Breast epithelium (tissue), 4 donors: ENCODE measurements at places on chromosomes 7 and 10. TPM values are rescaled to one million over a fixed set of nuclear protein-coding genes. Genes with fewer than 3 reads are reported as not detected.

DNA sequence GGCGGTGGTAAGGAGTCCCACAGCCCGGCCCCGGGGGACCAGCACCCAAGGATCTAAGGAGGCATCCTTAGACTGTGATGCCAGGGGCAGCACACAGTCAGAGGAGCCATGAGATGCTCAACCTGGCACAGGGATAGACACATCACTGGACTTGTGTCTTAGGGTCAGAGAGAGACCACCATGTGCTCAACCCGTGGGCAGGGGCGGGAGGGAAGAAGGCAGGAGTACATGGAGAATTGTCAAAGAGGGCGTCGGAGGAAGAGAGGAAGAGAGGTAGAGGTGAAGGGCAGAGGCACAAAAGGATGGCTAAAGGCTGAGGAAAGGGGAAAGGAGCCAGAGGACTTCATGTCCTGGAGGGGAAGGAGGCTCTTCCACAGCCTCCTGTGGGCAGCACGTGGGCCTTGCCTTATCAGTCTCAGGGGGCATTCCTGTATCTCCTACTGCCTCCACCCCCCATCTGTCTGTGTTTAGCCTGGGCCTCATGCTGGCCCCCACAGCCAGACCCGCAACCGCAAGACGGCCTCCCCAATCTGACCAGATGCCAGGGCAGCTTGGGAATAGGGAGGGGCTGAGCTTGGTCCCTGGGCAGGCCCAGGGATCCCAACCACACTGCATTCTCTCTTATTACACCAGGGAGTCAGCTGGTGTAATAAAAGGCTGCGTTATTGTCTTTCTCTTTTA is 2.2 kb downstream of the ADCY1 start:
- DNase-seq: no peak

CTNNA3 gene
- total RNA-seq: 1.1 TPM

OPN1SW gene
- total RNA-seq: not detected

- no peak for DNase-seq
Measured at GRCh38 chr7:123754271-123754871, 5.6 kb upstream of the WASL start.

SP4 gene
- total RNA-seq: 23.0 TPM

GRCh38 chr7:105826143-105826542 is 50.3 kb downstream of the ATXN7L1 start:
- DNase-seq: no peak

GRCh38 chr7:39633563-39634477 is 10.4 kb downstream of the RALA start:
- DNase-seq: no peak

DNA sequence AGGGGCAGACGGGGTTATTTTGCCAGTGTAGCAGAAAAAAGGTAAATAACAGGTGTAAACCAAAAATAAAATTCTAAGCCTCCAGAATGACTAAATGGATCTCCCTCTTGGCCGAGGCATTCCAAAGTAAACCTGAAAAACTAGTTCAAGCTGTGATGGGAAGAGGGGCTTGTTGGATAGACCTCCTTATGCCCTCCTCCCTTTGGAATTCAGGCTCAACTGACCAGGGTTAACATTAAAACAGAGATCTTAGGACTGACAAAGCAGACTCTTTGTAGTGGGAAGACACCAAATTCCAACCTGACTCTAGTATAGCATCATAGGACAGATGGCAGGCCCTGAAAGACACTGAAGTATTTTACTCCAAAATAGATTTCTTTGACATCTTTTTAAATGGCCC is 113.8 kb upstream of the ITGB1 start:
- no peak for DNase-seq

DNA sequence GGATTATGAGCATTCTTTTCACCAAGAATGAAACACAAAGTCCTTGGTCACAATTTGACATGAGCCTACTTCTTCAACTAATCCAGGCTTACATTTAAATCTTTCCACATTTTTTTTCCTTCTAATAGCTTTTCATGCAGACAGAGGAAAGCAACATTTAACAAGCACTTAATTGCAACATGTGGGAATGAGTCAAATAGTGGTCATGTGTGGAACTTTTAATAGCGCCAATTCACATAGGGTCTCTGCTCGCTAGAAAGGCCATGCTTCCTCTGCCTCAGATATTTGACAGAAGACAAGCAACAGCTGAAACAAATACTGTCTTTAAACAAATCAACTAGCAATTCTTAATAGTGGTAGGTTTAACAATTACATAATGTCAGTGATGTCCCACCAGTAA is 285.9 kb upstream of the ETV1 start:
- no peak for DNase-seq

- no peak for DNase-seq
Measured at GRCh38 chr10:13331646-13332045, 16.4 kb downstream of the SEPHS1 start.

FFAR4 gene
- 0.33 TPM for total RNA-seq

- no peak for DNase-seq
Measured at GRCh38 chr7:134018306-134018705, 108.8 kb upstream of the LRGUK start.

GRCh38 chr10:26890956-26891355 is 30.2 kb upstream of the ABI1 start:
- DNase-seq: no peak

DNA sequence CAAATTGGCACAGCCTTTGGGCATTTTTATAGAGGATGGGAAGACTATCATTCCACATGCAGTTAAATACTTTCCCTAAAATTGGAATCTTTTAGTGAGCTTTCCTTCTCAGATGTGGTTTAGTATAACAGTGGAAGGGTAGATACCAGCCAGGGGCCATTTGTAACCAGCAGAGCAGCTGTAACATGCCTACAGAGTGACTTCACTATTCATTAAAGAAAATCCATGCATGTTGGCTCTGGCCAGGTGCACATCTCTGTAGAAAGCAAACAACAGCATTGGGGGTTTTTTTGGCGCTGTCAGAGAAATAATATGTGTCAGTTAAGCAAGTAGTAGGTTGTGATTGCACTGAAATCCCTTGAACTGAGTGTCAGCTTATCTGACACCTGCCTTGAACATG is 115.6 kb downstream of the LHFPL3 start:
- no peak for DNase-seq

DNA sequence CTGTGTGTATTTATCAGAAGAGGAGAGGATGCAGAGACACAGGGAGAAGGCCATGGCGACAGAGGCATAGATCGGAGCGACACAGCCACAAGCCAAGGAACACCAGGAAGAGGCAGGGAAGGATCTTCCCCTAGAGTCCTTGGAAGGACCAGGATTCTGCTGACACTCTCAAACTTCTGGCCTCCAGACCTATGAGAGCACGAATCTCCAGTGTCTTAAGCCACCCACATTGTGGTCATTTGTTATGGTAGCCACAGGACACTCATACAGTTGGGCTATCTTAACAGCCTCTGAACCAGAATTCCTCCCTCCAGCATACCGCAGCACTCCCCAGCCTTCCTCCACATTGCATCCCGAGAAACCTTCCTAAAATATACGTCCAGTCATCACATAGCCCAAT is 367.0 kb upstream of the MGMT start:
- no peak for DNase-seq

SH2B2 gene
- total RNA-seq: 1.6 TPM

DNA sequence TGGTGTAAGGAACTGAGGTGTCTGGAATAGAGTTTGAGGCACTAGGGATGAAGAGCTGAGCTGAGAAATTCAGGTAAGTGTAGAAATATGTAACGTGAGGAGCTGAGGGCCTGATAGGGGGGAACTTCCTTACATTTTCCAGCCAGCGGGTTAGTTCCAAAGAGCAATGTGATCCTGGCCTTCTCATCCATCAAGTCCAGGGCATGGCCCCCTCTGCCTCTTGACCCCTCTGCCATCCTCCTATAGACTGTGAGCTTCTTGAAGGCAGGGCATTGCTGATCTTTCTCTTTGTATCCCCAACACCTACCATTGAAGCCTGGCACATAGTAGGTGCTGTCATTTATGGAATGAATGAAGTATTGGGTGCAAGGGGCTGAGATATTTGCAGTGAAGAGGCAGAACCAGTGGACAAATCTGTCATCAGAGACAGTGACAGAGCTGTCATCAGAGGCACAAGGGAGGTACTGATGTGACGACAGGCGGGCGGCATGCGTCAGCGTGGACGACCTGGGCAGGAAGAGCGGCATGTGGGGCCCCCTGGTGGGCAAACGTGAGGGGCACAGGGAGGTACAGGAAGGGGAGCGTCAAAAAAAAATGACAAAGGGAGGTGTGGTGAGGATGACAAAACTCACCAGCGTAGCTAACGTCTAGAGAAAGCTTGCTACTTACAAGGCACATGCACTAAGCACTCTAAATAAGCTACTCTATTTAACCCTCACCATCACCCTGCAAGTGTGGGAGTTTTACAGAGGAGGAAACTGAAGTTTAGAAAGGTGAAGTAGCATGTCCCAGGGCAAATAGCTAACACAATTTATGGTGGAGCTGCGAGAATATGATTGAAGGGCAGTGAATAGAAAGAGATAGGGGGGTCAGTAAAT is 5.2 kb upstream of the CAMK2G start:
- DNase-seq: peak; percentile 86

- DNase-seq: no peak
Measured at GRCh38 chr10:25758041-25758457, 176.0 kb upstream of the MYO3A start.

- no peak for DNase-seq
Measured at GRCh38 chr7:2018569-2019460, 213.9 kb downstream of the MAD1L1 start.

DNA sequence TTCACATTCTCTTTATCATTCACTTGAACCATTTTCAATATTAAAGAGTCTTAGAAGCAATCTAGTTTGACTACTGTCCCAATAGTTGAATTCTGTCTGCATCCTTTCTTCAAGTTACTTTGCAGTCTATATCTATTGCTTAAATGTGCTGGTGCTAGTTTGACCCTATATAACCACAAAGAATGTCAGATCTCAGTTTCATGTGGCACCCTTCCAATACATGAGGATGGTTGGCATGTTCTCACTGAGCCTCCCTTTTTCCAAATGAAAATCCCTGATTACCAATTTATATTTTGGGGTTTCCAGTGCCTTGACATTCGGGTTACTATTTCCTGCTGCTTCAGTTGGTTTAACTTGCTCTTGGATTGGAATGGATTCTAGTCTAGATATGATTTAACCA is 292.7 kb downstream of the EXOC4 start:
- DNase-seq: no peak

DNA sequence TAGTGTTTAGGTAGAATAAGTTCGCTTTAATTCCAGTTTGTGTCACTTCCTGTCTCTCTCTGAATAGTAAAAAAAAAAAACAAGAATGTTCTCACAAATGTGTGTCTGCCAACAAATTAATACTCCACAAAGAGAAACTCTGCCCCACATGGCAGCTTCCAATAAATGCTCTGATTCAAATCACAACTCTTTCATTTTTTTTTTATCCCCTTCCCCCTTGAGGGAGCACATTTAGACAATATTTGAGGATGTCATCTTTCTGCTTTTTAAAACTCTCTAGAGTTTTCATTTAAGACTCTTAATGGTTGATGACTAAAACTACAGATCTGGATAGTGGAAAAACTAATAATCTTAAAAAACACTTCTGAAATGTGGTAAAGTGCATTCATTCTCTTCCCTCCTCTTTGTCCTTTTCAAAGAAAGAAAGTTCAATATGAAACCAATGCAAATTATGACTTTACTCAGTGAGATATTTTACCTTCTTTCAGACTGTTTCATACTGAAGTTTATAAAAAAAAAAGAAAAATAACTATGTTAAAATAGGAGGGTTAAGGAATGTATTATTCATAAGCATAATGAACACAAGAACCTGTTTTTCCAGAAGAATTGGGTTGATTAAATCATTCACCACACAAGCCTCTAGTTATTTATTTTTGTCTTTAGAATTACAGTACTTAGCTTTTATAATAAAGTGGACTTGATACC is 42.3 kb downstream of the ARID5B start:
- no peak for DNase-seq

DNA sequence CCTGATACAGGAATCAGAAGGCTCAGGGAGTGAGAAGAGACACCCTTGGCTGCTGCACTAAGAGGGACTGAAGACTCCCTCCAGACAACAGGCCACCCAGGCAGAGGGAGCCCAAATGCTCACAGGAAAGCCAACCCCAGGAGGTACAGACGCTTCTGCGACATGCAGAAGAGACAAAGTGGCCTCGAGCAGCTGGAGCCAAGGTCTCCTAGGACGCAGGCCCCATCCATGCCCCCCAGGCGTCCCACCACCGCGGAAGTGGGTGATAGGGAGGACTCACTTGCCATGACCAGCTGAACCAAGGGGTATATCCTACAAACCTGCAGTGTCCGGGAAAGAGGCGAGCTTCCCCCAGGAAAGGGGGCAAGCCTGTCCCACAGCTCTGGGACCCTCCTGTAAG is 56.9 kb downstream of the CTBP2 start:
- DNase-seq: no peak

STEAP1B gene
- 1.0 TPM for total RNA-seq

DNA sequence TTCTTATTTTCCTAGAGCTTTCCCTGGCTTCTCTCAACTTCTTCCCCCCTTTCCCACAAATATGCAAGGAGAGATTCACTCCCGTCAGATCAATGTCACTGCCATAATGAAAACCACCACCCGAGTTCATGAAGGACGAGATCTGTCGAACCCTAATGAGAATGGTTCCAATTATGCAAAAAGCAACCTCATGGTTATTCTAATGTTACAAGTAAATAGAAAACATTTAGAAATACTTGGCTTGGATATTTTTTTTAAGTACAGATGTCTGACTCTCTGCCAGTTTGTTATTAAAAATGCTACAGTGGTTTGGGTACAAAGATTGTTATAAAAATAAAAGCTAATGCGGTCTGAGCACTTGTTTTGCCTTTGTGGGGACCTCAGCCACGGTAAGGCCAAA is 25.9 kb upstream of the EMX2 start:
- no peak for DNase-seq

GRCh38 chr10:24467136-24467535 is 256.6 kb downstream of the ARHGAP21 start:
- no peak for DNase-seq

GRCh38 chr7:43112459-43112940 is at the start of gene HECW1:
HECW1 (plus strand) TSS chr7:43112647; CDS start chr7:43243906, 131,259 bp downstream.
- no peak for DNase-seq

DNA sequence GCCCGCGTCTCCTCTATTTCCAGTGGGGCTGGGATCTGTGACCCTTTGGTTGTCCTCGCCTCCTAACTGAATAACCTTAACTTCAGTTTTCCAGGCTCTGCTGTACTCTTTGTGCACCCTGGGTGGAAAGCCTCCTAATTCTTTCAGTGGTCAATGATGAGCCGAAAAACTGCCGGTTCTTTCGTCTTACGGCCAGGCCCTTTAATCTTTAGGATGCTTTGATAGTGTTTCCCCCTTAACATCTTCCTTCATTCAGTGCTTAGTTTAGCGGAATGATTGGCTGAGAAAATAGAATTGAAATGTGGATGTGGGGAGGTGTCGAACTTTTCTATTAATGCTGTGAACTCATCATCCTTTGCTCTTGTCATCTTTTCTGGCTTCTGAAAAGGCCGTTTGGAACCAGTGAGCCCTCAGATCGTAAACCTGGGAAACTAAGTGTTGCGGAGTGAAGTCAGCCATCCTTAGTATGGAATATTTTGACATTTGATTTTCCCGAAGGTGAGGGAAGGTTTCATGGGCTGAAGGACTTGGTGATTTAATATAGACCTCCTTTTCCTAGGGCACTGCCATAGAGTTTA is 847 bp downstream of the GARS1 start:
- DNase-seq: no peak

GRCh38 chr7:56040730-56041129 is 10.5 kb downstream of the PSPH start:
- no peak for DNase-seq

- no peak for DNase-seq
Measured at GRCh38 chr7:107201795-107202450, 33.1 kb downstream of the HBP1 start.

GRCh38 chr10:117590101-117590875 is 47.7 kb downstream of the EMX2 start:
- no peak for DNase-seq

GRCh38 chr7:108511939-108512338 is 14.0 kb downstream of the PNPLA8 start:
- no peak for DNase-seq

GRCh38 chr7:28225576-28225975 is 45.0 kb upstream of the JAZF1 start:
- DNase-seq: no peak
